Gastroesophageal sphincter (tissue), 4 donors: ENCODE measurements at places on chromosomes 4 and X. TPM values are rescaled to one million over a fixed set of nuclear protein-coding genes. Genes with fewer than 3 reads are reported as not detected.

DNA sequence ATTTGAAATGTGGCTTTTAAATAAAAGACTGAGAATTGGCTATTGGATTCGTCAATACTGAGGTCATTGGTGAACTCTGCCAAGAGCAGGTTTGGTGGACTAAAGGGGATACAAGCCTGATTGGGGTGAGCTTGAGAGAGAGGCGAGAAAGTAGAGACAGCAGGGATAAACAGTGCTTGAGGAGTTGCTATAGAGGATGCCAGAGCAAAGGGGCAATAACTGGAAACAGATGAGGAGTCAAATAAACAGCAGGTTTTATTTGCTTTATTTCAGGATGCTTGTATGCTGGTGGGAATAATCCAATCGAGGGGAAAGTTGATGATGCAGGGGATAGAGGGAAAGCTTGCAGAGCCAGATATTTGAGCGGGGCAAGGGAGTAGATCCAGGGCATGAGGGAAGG lies 24.0 kb upstream of the ANXA3 start:
- ATAC-seq, result no peak

DNA sequence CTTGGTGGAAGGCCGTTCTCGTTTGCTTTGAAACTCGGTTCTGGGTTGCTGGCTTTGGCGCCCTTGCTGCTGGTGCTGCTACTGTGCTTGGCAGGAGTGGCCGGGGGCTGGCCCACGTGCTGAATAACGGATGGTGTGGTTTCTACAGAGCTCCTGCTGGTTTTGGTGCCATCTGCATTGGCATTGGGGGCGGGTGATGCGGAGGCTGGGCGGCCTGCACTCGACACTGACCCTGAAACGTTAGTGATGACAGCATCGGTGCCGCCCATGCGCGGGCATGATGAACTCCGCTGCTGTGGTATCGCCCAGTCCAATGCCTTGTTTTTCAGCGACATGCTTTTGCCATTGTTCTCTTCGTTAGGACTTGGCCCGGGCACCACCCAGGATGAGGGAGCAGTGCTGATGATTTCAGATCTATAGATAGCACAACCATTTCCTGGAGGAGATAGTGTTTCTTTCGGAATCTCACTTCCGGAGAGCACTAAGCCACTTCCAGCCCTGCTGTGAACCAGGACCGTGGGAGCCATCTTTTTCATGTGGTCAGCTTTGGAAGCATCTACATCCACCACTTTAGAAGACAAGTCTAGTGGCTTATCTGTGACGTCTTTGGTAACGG lies 24.2 kb downstream of the BCOR start:
- no peak for ATAC-seq

Gene SEC24B
- 41.6 TPM for total RNA-seq

DNA sequence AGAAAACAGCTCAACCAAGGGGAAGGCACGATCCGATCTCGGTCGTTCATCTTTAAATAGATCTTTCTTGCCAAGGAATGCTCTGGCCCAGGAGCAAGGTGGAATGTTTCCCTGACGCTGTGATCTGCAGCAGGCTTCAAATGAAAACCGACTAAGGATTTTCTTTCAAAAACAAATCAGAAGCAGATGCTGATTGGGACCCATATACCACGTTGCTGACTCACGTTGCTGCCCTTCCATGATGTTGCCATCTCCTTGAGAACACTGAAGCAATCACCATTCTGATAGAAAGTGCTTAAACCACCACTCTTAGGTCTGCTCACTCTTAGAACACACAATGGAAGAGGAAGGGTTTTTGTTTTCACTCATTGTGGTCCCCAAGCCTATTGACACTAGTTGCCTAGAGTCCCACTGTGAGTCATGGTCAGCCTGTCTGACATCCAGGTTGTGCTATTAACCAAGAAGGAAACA lies 26.1 kb downstream of the LAMTOR3 start:
- ATAC-seq, result peak; percentile 60

- peak; percentile 50 for ATAC-seq
These were observed 1.4 kb downstream of the PDS5A start for GRCh38 chr4:39976141-39976944.

- no peak for ATAC-seq
These were observed 227.0 kb downstream of the C4orf33 start for GRCh38 chr4:129322920-129323319.

Gene SMR3B
- not detected for total RNA-seq

GRCh38 chrX:124887572-124887971 lies 432.1 kb upstream of the TEX13C start:
- ATAC-seq, result no peak

DNA sequence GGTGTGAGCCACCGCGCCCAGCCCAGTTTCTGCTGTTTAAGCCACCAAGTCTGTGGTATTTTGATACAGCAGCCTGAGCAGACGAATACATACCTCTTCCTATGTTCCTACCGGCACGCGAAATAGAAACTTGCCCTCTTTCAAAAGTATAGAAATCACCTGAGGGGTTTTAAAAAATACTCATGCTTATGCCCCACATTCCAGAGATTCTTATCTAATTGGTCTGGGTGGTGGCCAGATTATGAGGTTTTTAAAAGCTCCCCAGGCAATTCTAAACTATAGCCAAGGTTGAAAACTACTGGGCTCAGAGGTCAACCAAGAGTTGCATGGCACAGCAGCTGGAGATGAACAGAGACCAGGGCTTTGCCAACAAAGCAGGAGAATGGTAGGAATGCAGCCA lies 24.9 kb upstream of the HUWE1 start:
- ATAC-seq, result no peak

GRCh38 chr4:26039639-26040359 lies 125.8 kb downstream of the SMIM20 start:
- ATAC-seq, result no peak

Gene GBA3
- total RNA-seq, result not detected

DNA sequence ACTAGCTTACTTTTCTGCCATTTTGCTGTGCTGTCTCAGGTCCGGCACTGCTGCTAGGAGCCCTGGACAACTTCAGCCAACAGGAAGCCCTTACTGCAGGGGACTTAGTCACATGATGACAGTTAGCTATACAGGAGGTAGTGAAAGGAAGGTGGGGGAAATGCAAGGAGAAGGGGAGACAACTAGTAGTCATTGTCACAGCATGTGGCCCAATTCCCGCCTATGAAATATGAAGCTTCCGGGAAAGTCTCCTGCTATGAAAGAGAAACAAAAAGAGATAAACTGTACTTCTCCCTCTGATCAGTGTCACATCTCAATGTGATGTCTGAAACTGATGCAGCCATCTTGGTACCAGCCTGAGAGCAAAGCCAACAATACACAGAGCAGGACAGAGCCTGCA lies 71.6 kb downstream of the AMELX start:
- ATAC-seq, result no peak

Gene GATA1
- not detected for total RNA-seq

DNA sequence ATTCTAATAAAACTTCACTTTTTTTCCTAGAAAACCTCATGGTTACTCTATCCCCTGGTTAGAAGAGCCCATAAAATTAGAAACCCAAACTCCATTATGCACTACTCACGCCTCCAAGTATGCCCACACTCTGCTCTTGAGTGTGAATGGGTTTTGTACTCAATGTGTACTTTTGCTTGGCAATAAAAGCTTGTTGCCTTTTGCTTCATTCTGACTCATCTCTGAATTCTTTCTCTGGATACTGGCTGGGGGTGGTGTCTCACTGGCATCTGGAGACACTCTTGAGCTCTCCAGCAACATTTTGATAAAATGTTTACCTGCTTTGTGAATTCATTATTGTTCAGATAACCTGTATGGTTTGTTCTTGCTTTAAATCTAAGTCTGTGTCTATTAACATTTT lies 963.3 kb downstream of the TRAM1L1 start:
- no peak for ATAC-seq

Gene PCSK1N
- 3.6 TPM for total RNA-seq

GRCh38 chr4:43763029-43763610 lies 685.5 kb downstream of the KCTD8 start:
- no peak for ATAC-seq

- peak; percentile 26 for ATAC-seq
These were observed 216.1 kb upstream of the PSAPL1 start for GRCh38 chr4:7650606-7651385.

GRCh38 chrX:135327299-135327698 lies 18.0 kb downstream of the ETDC start:
- ATAC-seq, result no peak

DNA sequence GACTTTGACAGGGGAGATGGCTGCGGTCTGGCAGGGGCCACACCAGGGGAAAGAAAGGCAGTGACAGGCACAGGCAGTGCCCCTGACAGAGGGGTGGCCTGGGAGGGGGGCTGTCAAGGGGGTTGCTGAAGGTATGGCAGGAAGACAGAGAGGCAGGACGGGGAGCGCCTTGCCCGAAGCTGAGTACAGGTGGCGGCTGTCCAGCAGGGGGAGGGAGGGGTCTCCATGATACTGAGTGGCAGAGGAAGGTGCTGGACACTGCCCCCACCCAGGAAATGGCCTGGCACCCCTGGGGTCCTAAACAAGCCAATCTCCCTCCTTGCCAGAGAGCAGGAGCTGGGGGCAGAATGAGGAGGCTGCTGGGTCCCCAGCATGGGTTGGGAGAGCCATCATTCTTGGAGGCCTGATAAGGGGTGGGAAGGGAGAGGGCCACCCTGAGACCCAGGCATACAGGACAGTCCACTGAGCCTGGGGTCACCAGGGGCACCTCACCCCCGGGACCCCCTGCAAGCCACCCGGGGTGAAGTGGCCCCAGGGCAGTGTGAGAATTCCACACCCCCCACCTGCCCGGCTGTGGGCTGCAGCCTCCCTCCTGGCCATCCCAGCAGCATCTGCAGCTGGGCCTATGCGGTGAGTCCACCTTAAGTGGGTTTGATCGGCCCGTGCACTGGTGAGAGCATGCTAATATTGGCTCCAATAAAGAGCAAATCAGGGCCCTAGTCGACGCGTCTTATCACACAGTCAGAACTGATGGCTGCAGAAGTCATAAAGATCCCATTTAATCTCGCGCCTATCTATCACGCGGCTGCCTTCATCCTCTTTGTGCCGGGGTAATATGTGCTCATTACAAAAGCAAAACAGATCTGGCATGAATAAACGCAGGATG lies 108.5 kb downstream of the FAM53A start:
- no peak for ATAC-seq

DNA sequence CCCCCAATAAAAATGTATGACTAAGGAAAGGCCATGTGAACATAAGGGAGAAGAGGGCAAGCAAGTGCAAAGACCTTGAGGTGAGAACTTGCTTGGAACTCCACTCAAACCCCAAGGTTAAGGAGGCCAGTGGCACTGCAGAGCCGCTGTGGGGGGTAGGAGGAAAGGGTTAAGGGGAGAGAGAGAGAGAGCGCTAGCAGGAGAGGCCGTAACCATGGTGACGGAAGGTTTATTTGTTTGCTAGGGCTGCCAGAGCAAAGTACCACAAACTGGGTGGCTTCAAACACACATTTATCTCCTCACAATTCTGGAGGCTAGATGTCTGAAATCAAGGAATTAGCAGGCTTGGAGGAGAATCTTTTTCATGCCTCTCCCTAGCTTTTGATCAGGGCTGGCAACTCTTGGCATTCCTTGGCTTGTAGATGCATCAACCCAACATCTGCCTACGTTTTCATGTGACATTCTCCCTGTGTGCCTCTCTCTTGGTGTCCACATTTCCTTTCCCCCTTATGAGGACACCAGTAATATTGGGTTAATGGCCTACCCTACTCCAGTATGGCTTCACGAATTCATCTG lies 35.2 kb downstream of the SMIM20 start:
- no peak for ATAC-seq

DNA sequence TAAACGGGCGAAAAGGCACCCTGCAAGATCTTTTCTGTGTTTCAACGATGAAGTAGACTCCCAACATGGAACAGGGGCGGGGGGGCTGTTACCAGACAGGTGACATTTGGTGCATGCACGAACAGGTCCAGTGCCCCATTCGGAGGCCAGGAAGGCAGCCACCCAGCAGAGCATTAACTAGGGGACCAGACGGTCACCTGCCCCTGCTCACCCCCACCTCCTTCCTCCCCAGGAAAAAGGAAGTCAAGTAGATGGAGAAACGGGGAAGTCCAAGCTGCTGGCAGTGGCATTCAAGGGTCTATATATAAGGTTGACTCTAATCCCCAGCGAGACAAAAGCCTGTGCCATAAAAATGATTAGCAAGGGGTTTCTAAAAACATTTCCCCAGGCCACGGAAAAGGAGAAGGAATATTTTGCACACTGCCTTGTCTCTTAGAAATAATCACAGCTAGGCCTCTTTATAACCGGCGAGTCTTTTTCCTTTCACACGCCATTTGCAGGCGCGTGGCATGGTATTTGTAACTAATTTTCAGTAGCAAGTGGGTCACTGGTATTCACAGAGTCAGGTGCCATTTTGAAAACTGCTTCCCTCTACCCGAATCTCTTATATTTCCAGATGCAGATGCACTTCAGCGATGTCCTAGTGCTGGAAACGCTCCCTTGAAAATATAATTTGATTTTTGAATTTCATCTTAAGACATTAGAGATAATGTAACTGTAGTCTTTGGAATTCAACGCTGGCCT lies 1.2 kb upstream of the TMSB4X start:
- no peak for ATAC-seq

Gene CPEB2
- 34.4 TPM for total RNA-seq

- no peak for ATAC-seq
These were observed 36.0 kb upstream of the SPON2 start for GRCh38 chr4:1208266-1208961.
